ENCODE measurements at places on chromosomes 1 and 21. TPM values are rescaled to one million over a fixed set of nuclear protein-coding genes. Genes with fewer than 3 reads are reported as not detected.

AK4 gene
- total RNA-seq: 23.3 TPM

LCE3D gene
- total RNA-seq: 0.69 TPM

CGN gene
- total RNA-seq: 1.3 TPM

CDK18 gene
- total RNA-seq: 1.1 TPM

KCNT2 gene
- 0.06 TPM for total RNA-seq

NGF gene
- 4.2 TPM for total RNA-seq

SPRTN gene
- total RNA-seq: 11.7 TPM

CLCN6 gene
- 6.3 TPM for total RNA-seq

SPRR2A gene
- not detected for total RNA-seq

PIGR gene
- not detected for total RNA-seq
